Stimulated activated CD8-positive, alpha-beta memory T cell treated with anti-CD3 and anti-CD28 coated beads, Interleukin-4, amount 100 ng/mL, for 24 hours (primary cell): ENCODE measurements at places on chromosomes 2 and 18.

GRCh38 chr2:105261061-105261460, 19.5 kb downstream of the GPR45 start:
- no peak for DNase-seq

GRCh38 chr2:13916066-13916465, 716.5 kb upstream of the LRATD1 start:
- no peak for DNase-seq

DNA sequence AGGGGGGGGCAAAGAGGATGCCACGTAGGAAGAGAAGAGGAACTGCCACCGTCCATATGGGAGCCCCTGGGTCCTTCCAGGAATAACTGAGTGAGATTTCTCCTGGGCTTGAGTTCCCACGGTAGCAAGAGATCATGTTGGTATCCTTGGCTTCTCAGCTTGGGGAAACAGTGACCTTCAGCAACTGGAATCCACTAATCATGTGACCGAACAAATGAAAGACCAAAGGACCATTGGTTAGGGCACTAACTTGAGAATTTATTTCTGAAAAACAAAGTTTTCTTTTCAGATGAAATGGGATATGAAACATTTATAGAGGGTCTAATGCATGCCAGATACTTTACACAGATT, 259.4 kb upstream of the ID2 start:
- no peak for DNase-seq

GRCh38 chr2:187964746-187965145, 326.9 kb upstream of the GULP1 start:
- no peak for DNase-seq

DNA sequence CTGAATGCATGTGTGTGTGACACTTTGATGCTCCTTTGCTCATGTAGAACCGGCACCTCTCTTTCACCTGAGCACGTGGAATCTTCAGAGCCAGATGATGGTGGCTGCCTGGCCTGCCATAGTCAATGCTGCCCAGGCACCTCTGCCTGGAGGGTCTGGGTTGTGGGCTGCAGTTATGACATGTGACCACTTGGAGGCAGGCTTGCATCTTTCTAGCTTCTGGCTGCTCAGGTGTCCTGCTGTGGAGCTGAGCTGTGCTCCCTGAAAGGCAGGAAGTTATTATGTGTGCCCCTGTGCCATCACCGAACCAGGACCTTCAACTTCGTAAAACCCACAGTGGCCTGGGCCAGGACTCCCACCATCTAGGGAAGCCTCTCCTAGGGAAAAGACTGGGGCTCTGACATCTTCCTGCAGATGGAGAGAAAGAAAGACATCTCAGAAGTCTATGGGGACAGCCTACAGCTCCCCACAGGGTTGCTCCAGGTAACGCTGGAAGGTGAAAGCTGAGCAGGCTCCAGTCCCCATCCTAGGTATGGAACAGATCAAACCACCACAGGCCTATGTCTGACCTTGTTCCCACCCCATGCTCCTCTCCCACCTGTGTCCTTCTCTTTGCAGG, 30.2 kb downstream of the PSD4 start:
- DNase-seq: peak; percentile 59

GRCh38 chr2:112626604-112627059, 19.1 kb upstream of the SLC20A1 start:
- DNase-seq: peak; percentile 32

- no peak for DNase-seq
Measured at GRCh38 chr18:22505141-22505591, 87.5 kb upstream of the CTAGE1 start.

DNA sequence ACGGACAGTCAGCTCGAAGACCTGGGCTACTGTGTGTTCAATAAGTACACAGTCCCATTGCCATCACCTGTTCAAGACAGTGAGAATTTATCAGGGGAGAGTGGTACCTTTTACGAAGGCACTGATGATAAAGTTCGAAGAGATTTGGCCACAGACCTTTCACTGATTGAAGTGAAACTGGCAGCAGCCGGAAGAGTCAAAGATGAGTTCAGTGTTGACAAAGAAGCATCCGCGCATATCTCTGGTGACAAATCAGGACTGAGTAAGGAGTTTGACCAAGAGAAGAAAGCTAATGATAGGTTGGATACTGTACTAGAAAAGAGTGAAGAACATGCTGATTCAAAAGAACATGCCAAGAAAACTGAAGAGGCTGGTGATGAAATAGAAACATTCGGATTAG, 76.9 kb upstream of the UNC80 start:
- DNase-seq: no peak
